ENCODE measurements at places on chromosomes 7 and 10.

GRCh38 chr7:6032167-6032566 is 991 bp downstream of the ANKRD61 start:
- no peak for DNase-seq

DNA sequence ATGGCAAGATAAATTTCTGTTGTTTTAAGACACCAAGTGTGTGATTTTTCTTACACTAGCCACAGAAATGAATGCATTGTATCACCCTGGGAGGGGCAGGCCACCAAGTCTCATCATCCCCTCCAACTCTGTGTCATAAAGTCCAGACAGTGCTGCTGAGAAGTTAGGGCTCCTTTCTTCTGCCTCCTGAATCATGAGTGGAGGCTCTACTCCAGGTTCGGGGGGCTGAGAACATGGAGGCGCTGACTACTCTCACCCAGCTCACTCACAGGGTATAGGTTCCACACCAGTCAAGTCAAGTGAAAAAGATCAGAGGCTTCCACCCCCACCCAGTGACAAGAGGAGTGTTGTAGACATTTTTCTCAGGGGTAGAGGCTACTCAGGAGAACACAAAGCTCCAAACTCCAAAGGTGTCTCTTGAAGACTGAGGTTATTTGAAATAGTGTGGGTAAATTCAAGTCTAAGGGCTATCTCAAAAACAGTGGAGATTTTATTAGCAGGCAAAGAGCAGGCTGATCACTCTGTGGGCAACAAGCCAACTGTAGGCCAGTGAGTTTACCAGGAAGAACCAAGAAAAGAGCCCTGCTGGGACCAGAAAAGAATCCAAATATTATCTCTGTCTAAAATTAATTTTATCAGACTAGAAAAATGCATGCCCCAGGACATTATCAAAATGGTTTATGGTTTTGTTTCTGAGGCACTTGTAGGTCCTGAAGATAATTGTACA is 118.6 kb upstream of the RET start:
- no peak for DNase-seq

DNA sequence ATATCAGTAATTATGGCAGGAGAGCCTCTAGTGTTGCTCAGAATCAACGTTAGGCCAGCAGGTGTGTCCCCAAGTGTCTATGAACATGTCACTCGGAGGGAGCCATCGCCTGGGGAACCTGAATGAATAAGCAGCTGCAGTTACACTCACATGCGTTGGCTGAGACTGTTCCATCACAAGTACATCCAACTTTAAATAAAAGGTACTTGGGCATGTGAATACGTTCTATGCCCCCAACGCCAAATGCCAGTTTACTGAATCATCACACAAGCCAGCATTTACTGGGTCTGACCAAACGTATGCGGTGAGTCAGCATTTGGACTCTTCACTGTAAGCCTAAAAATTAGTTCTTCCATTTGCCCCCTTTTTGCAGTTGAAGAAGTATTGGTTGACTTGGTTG is 207.6 kb upstream of the PLXNA4 start:
- DNase-seq = no peak

GRCh38 chr10:4810092-4810491 is 15.9 kb upstream of the AKR1E2 start:
- DNase-seq = no peak

DNA sequence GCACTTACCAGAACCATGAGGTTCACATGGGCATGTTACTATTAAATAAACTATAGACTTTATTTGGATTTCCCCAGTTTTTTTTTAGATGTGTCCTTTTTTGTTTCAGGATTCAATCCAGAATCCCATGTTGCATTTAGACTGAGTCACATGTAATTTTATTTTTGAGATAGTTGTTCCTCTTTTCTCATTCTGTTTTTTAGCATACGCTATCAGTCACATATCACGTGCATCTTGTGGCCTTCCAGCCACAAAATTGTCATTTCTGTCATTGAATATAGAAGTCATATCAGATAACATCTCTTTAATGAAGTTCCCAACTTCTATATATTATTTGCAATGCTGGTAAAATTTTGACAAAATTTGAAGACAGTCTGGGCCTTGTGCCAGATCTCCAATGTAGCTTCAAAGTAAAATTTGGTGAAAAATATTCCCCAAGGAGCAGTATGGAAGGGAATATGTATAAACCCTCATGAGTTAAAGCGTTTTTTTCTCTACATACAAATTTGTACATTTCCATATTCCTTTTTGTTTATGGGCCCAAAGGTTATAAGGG is 132.3 kb upstream of the MKI67 start:
- DNase-seq = no peak

All from renal cortex interstitium (tissue), 15 donors.